ENCODE measurements at places on chromosomes 5 and 9.

DNA sequence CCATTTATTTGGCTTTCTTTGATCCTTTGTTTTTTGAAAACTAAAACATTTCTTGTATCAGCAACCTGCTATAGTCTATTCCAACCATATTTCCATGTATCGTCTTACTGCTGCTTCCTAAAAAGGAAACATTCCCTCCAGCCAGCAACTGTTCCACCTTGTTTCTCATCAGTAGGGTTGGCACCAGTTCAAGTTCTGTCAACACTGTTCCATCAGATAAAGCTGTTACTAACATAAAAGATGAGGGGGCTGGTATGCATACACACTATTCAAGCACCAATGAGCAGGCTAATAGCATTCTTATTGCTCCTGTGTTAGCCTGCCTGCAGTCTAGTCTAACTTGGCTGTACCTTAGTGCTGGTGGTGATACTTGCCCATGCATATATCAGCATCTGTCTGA is 178.3 kb downstream of the CWC27 start:
- no peak for DNase-seq

- DNase-seq = no peak
Observed at GRCh38 chr9:136608348-136609159, 54.2 kb upstream of the EGFL7 start.

DNA sequence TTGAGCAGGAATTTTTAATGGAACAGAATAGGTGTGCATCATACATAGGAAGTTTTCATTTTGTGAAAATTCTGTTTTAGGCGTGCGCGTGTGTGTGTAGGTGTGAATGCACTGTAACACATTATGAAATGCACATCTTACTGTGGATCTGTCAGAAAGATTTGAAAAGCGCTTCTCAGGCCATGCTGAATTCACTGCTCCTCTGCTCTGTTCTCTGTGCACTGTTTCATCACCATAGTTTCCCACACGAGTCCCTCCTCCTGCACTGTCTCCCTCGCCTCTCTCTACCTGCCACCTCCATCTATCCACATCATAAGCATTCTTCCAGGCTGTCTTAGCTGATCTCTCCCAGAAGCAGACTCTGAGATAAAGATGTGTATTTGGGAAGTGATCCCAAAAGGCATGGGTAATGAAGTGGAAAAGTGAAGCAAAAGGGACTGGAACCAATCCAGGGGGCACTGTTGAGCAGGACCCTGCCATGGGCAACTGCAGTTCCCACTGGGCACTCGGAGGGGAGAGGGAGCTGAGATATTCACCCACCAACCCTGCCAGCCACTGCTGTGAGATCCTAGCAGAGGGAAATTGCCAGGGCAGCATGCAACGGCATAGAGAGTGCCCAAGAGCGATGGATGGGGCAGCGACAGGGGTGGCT is 65.9 kb downstream of the GABBR2 start:
- no peak for DNase-seq

GRCh38 chr5:67166460-67167285 is 29.9 kb downstream of the CD180 start:
- no peak for DNase-seq

All from LoVo (cell line).